ENCODE measurements at places on chromosomes 2 and 18. TPM values are rescaled to one million over a fixed set of nuclear protein-coding genes. Genes with fewer than 3 reads are reported as not detected.
A peak's percentile ranks its signal among the peaks of the same experiment; 100 is the strongest.

- H3K4me1 ChIP-seq: peaks cover 12% of the 10 kb centered on the region
- no peak for DNase-seq
- H3K4me3 ChIP-seq: no peak overlapping the region
- peaks cover 22% of the 10 kb centered on the region for H3K36me3 ChIP-seq
- no peaks in the 10 kb centered on the region for H3K27me3 ChIP-seq
Measured at GRCh38 chr2:25230948-25231311, 62.5 kb upstream of the POMC start.

DNA sequence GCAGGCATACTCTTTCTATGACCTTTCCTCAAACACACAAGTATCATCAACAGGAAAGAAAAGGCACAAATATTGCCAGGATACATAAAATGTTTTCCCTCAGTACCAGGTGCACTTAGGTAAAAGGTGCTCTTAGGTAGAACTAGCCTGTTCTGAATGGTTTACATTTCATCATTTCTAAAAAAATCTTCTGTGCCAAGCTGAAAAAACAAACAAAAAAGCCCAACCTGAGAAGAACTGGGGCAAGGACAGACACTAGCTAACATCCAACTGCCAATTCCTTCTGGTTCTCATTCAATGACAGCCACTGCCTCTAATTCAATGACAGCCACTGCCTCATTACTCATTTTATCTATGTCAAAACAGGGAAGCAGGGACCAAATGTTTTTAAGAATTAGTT, 68.5 kb downstream of the SPIRE1 start:
- H3K27ac ChIP-seq: no peak overlapping the region
- H3K4me1 ChIP-seq: no peaks in the 10 kb centered on the region
- no peaks in the 10 kb centered on the region for H3K36me3 ChIP-seq
- no peak overlapping the region for H3K4me3 ChIP-seq

GRCh38 chr2:242063850-242064249, 194.3 kb downstream of the RTP5 start:
- no peaks in the 10 kb centered on the region for H3K36me3 ChIP-seq
- peaks cover 10% of the 10 kb centered on the region for H3K27me3 ChIP-seq

DNA sequence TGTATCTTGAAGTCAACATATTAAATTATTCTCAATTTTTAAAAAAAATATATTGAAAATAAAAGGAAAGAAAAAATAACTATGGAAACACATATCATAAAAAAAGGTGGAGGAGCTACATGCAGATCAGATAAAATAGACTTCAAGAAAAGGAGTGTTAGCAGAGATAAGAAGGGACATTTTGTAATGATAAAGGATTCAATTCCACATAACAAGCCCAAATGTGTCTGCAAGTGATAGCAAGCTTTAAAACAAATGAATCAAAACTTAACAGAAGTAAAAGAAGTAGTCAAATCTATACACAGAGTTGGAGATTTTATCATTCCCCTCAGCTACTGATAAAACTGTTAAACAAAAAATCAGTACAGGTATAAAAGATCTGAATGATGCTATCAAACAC, 74.9 kb downstream of the TTC32 start:
- peaks cover 3% of the 10 kb centered on the region for H3K27me3 ChIP-seq
- no peaks in the 10 kb centered on the region for H3K36me3 ChIP-seq
- DNase-seq: no peak
- no peak overlapping the region for H3K4me3 ChIP-seq

- no peaks in the 10 kb centered on the region for H3K27me3 ChIP-seq
- H3K27ac ChIP-seq: no peak overlapping the region
- no peak overlapping the region for H3K4me3 ChIP-seq
Measured at GRCh38 chr18:48254077-48254602, 155.0 kb downstream of the ZBTB7C start.

DNA sequence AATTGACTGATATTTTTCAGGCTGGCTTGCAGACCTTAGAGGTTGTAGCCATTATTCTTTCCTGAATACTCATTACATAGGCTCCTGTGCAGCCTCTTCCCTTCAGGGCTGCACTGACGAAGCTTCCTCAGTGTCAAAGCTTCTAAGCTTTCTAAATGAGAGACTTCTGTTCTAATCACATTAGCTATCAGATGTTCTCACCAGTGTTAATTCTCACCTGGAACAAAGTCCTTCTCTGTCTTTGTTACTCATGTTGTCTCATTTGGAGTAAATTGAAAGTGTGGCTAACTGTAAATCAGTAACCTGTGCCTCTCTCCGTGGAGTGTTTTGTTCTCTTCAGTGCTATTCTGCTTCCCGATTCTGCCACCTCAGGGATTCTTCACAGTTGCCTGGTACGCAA, 76.9 kb downstream of the MC4R start:
- no peak overlapping the region for H3K27ac ChIP-seq
- H3K4me1 ChIP-seq: no peaks in the 10 kb centered on the region
- H3K4me3 ChIP-seq: no peak overlapping the region
- DNase-seq: no peak
- H3K27me3 ChIP-seq: no peaks in the 10 kb centered on the region
- no peaks in the 10 kb centered on the region for H3K36me3 ChIP-seq

- no peaks in the 10 kb centered on the region for H3K36me3 ChIP-seq
- H3K27me3 ChIP-seq: no peaks in the 10 kb centered on the region
- H3K4me3 ChIP-seq: no peak overlapping the region
- no peaks in the 10 kb centered on the region for H3K4me1 ChIP-seq
- H3K27ac ChIP-seq: no peak overlapping the region
Measured at GRCh38 chr2:224155896-224156295, 116.8 kb upstream of the SERPINE2 start.

- no peak overlapping the region for H3K27ac ChIP-seq
- H3K4me3 ChIP-seq: no peak overlapping the region
- H3K36me3 ChIP-seq: no peaks in the 10 kb centered on the region
- DNase-seq: no peak
- H3K4me1 ChIP-seq: no peaks in the 10 kb centered on the region
Measured at GRCh38 chr2:240195316-240195861, 54.9 kb upstream of the OTOS start.

- no peaks in the 10 kb centered on the region for H3K4me1 ChIP-seq
- DNase-seq: no peak
- H3K27me3 ChIP-seq: no peaks in the 10 kb centered on the region
- H3K36me3 ChIP-seq: no peaks in the 10 kb centered on the region
Measured at GRCh38 chr2:76330865-76331264, 620.1 kb upstream of the GCFC2 start.

DNA sequence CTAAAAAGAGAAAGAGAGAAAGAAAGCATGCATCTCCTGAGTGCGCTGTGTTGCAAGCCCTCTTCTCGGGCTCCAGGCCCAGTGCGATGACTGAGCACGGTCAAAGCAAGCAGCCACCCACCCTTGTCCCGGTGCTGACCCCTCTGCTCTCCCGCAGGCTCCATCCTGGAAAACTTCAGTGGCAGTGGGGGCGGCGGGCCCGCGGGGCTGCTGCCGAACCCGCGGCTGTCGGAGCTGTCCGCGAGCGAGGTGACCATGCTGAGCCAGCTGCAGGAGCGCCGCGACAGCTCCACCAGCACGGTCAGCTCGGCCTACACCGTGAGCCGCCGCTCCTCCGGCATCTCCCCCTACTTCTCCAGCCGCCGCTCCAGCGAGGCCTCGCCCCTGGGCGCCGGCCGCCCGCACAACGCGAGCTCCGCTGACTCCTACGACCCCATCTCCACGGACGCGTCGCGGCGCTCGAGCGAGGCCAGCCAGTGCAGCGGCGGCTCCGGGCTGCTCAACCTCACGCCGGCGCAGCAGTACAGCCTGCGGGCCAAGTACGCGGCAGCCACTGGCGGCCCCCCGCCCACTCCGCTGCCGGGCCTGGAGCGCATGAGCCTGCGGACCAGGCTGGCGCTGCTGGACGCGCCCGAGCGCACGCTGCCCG, 252.5 kb downstream of the GLI2 start:
- no peaks in the 10 kb centered on the region for H3K36me3 ChIP-seq
- H3K4me3 ChIP-seq: no peak overlapping the region

- H3K27ac ChIP-seq: no peak overlapping the region
- no peaks in the 10 kb centered on the region for H3K27me3 ChIP-seq
- no peak overlapping the region for H3K4me3 ChIP-seq
- no peaks in the 10 kb centered on the region for H3K4me1 ChIP-seq
Measured at GRCh38 chr18:3234457-3234856, 13.1 kb upstream of the MYL12A start.

DNA sequence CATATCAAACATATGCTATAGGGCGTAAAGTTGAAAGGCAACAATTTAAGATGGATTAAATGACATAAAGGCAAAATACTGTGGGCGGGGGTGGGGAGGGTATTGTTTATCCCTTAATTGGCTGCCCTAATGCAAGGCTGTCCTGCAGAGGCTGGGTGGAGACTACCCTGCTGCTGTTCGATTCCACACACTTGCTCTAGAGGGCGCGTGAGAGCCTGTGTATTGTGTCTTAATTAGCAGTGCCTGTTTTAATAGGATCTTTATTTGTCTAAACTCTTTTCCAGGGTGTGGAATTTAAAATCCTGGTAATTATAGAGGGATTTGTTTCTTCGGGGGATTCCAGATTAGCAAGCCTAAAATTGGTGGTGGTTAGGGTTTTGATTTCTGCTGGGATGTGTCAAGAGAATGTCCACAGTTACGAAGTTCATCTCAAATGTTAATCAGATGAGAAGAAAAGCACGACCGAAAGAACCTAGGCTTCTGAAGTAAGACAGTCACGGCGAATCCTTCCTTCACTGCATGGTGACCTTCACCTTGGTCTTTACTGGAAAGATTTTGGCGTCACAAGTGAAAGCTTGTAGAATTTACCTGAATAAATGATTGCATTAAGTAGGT, 103.5 kb upstream of the MAP3K20 start:
- H3K4me1 ChIP-seq: no peaks in the 10 kb centered on the region
- no peak overlapping the region for H3K4me3 ChIP-seq
- peak; percentile 47 for DNase-seq

GRCh38 chr2:241882091-241882625, 12.6 kb downstream of the RTP5 start:
- peak overlapping the region; percentile 80 for H3K27ac ChIP-seq
- peak; percentile 68 for DNase-seq
- no peaks in the 10 kb centered on the region for H3K27me3 ChIP-seq
- peaks cover 8% of the 10 kb centered on the region for H3K4me1 ChIP-seq
- H3K36me3 ChIP-seq: no peaks in the 10 kb centered on the region

- no peak overlapping the region for H3K4me3 ChIP-seq
- no peak for DNase-seq
- no peaks in the 10 kb centered on the region for H3K36me3 ChIP-seq
Measured at GRCh38 chr2:204507636-204508035, 37.6 kb upstream of the PARD3B start.

DNA sequence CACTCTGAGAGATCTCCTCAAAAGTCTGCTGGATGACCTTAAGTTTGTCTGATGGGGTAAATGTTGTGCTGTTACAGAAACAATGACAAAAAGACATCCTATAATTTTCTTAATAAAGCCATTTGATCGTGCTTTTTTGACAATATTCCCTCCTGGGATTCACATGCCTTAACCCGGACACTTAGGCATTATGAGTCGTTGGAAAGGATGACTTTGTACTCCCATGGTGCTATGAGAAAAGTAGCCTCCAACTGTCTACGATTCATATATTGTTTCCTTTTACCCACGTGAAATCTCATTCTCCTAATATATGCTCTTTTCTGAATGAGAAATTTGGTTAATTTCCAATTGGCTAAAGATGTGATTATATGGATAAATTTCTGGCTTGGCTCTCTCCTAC, 6.1 kb upstream of the MPP4 start:
- H3K36me3 ChIP-seq: no peaks in the 10 kb centered on the region
- no peak for DNase-seq
- H3K4me3 ChIP-seq: no peak overlapping the region
- H3K27me3 ChIP-seq: no peaks in the 10 kb centered on the region

GRCh38 chr2:138964418-138964817, 184.2 kb upstream of the NXPH2 start:
- no peaks in the 10 kb centered on the region for H3K4me1 ChIP-seq
- no peak for DNase-seq
- H3K27me3 ChIP-seq: no peaks in the 10 kb centered on the region
- H3K27ac ChIP-seq: no peak overlapping the region
- H3K36me3 ChIP-seq: no peaks in the 10 kb centered on the region

GRCh38 chr2:235217846-235218245, 266.0 kb downstream of the SH3BP4 start:
- H3K27ac ChIP-seq: no peak overlapping the region
- H3K4me1 ChIP-seq: no peaks in the 10 kb centered on the region
- no peaks in the 10 kb centered on the region for H3K36me3 ChIP-seq
- DNase-seq: no peak
- no peaks in the 10 kb centered on the region for H3K27me3 ChIP-seq
- H3K4me3 ChIP-seq: no peak overlapping the region

GRCh38 chr2:128784626-128785306, 466.1 kb upstream of the HS6ST1 start:
- H3K27ac ChIP-seq: no peak overlapping the region
- no peak overlapping the region for H3K4me3 ChIP-seq
- H3K27me3 ChIP-seq: no peaks in the 10 kb centered on the region

DNA sequence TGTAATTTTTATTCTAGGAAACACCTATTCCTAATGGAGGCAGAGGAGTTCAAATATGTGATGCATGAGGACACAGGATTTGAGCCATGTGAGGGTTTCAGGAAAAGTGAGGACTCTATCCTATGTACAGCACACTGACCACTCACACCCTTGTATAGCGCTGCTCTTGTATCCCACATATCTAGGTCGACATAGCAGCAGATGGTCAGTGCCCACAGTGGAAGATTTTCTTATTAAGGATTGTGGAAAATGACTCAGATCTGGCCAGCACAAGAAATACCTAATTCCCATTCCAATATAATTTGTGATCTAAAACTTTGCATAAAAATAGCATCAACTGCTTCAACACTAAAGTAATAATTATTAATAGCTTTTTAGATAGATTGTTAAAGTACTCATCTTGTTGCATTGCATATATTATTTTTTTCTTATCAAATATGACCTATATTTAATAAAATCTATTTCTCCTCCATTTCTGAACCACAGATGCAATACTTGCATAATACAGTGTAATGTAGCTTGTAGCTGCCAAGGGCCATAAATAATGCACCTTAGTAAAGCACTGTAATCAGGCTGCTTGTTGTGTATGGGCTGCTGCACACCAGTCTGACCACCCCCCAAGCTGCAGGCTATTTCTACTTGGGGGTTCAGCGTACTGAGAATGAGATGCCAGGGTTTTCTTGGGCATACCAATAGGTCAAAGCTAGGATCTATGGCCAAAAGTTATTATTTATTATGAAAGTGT, 442.2 kb upstream of the CWC22 start:
- no peak for DNase-seq
- no peak overlapping the region for H3K27ac ChIP-seq
- no peaks in the 10 kb centered on the region for H3K27me3 ChIP-seq
- no peaks in the 10 kb centered on the region for H3K36me3 ChIP-seq

- no peaks in the 10 kb centered on the region for H3K27me3 ChIP-seq
- no peak overlapping the region for H3K27ac ChIP-seq
- no peak for DNase-seq
- no peak overlapping the region for H3K4me3 ChIP-seq
- no peaks in the 10 kb centered on the region for H3K4me1 ChIP-seq
Measured at GRCh38 chr18:50706199-50706598, 113.6 kb downstream of the MRO start.

The VWA3B gene
- total RNA-seq: not detected

The SKA1 gene
- 4.2 TPM for total RNA-seq

The GAD1 gene
- not detected for total RNA-seq

The TIA1 gene
- 110 TPM for total RNA-seq

The MYO1B gene
- total RNA-seq: 17.9 TPM

The IFIH1 gene
- 23.5 TPM for total RNA-seq

The TMEM198 gene
- 1.2 TPM for total RNA-seq

The CHRNG gene
- not detected for total RNA-seq

The LMAN1 gene
- 41.5 TPM for total RNA-seq

The IL36B gene
- total RNA-seq: not detected

The SP140 gene
- total RNA-seq: 12.7 TPM

The SLC4A3 gene
- total RNA-seq: 0.68 TPM
